Osteocyte (in vitro differentiated cells): ENCODE measurements at places on chromosomes 11 and 22. TPM values are rescaled to one million over a fixed set of nuclear protein-coding genes. Genes with fewer than 3 reads are reported as not detected.

Gene LRRC56
- total RNA-seq: 3.2 and 3.7 TPM in 2 replicates

Gene TMEM86A
- total RNA-seq: 5.2 and 7.6 TPM in 2 replicates

Gene OR52N1
- not detected in 2 replicates for total RNA-seq

Gene ADM
- total RNA-seq: 239 and 244 TPM in 2 replicates

Gene TRIM29
- total RNA-seq: not detected in 2 replicates

Gene SNX32
- total RNA-seq: 4.0 and 4.1 TPM in 2 replicates

Gene CCDC88B
- 0.30 TPM in 1 of 2 replicates, not detected in the other for total RNA-seq

Gene NCF4
- total RNA-seq: not detected in 2 replicates

DNA sequence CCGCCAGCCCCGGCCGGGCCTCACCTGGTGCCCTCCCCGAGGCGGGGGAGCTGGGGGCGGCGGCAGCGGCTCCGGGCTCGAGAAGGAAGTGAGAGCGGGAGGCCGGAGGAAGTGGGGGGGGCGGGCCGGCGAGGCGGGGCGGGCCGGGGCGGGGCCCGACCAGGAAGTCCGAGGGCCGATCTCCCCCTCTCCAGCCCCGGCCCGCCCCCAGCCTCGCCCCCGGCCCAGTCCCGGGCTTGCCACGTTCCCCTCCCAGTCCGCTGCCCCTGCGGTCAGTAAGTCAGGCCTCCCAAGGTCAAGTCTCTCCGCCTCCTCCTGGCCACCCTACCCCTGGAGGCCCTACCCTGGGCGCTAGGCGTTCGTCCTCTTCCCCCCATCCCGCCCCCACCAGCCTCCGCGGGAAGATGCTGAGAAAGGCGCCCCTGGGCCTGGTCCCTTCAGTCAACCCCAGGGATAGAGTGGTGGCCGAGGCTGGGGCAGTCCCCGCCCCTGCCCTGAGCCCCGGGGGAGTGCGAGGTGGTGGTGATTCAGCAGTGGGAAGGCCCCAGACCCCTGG, at the start of gene RHOG:
Gene RHOG, minus strand, starts transcription at position 90 of the 556 bp plus-strand sequence. CDS start 12,821 bp downstream, outside the sequence.
- peak; percentile 90 for DNase-seq

DNA sequence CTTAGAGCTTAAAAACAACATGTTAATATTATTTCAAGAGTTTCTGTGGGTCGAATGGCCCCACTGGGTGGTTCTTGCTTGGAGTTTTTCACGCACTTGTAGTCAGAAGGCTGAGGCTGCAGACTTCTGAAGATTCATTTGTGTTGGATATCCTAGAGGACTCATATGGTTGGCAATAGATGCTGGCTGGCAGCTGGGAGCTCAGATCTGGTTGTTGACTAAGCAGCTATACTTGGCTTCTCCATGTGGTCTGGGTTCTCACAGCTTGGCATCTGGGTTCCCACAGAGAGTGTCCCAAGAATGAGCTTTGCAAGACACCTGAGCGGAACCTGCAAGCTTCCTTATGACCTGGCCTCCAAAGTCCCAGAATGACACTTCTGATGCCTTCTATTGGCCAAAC, 163.9 kb upstream of the ZC3H12C start:
- DNase-seq: no peak

- no peak for DNase-seq
Observed at GRCh38 chr11:73198677-73199076, 19.4 kb upstream of the P2RY2 start.

- no peak for DNase-seq
Observed at GRCh38 chr11:59141673-59142460, 789 bp upstream of the FAM111A start.

GRCh38 chr11:92384358-92384757, 159.7 kb downstream of the FAT3 start:
- no peak for DNase-seq

GRCh38 chr22:46910624-46911023, 148.2 kb downstream of the TBC1D22A start:
- peak; percentile 65 for DNase-seq

DNA sequence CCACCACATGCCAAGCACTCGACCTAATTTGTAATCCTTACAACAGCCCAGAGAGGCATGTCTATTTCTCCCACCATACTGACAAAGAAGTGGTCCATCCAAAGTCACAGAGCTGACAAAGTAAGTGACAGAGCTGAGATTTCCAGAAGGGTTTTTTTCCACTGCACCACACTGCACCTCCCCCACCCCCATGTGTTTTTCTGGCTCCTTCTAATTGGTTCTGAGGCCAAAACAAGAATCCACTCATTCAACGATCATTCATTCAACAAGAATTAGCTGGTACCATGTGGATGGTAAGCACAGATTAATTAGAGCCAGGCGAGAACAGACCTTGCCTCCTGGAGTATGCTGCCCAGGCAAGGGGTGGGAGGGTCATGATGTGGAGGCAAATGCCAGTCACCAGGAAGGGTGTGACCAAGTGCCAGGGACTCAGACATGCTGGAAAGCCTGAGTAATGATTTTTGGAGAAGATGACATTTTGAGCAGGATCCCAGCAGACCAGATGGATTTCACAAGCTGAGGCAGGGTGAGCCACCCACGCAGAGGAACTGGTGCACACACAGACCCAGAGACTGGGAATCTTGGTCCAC, 14.9 kb upstream of the PRG2 start:
- no peak for DNase-seq

- DNase-seq: no peak
Observed at GRCh38 chr11:58626934-58627483, 4.5 kb downstream of the CNTF start.

DNA sequence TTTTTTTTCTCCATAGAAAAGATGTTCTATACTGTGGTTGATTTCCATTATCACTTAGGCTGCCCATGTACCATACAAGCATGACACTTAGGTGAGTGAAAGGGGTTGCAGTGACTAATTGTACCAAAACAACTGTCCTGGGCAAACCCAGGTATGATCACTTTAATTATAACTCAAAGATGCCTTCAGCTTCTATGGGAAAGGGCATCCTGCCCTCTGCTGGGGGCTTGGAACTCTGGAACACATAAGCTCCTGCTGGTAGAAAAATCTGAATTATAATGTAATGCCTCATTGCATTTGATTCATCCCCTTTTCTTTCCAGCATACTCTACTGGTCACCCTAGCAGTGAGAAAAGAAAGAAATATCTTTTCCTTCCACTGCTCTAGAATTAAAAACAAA, 206.3 kb downstream of the DDX10 start:
- DNase-seq: no peak

GRCh38 chr11:2853997-2854560, 31.5 kb downstream of the CDKN1C start:
- DNase-seq: no peak

GRCh38 chr22:39416319-39416718, 16.7 kb downstream of the TAB1 start:
- DNase-seq: no peak

GRCh38 chr22:19129871-19130270, 1.2 kb upstream of the TSSK2 start:
- DNase-seq: no peak

GRCh38 chr22:36252754-36253522, at the start of gene APOL1:
TSS of gene APOL1 (plus strand) at chr22:36253133. CDS start at chr22:36254956, 1,823 bp downstream.
- no peak for DNase-seq

- no peak for DNase-seq
Observed at GRCh38 chr11:22703040-22703439, 36.6 kb downstream of the GAS2 start.

- DNase-seq: no peak
Observed at GRCh38 chr11:98616098-98616655, 404.6 kb upstream of the CNTN5 start.

GRCh38 chr11:92916299-92916698, 53.2 kb upstream of the MTNR1B start:
- DNase-seq: no peak

- DNase-seq: no peak
Observed at GRCh38 chr11:125871391-125872137, 15.9 kb upstream of the HYLS1 start.

GRCh38 chr22:36386900-36387708, 663 bp downstream of the MYH9 start:
- no peak for DNase-seq

DNA sequence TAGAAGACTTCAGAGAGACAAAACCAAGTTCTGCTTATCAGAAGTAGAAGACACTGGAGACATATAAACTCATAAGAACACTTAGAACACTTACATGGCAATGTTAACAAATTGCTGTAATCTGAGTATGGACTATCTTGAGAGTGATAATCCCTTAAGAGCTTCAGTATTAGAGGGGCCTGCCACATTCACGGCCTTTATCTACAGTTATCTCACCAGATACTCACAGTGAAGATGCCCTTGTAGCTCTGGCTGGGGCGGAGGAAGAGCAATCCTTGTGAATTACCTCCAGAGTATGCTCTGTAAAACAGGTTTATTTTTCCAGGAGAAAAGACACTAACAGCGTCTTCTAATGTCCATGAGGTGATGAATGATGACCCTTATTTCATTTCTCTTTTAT, 762.8 kb downstream of the FAM181B start:
- DNase-seq: no peak

GRCh38 chr11:72358466-72359405, 75.6 kb downstream of the CLPB start:
- no peak for DNase-seq

DNA sequence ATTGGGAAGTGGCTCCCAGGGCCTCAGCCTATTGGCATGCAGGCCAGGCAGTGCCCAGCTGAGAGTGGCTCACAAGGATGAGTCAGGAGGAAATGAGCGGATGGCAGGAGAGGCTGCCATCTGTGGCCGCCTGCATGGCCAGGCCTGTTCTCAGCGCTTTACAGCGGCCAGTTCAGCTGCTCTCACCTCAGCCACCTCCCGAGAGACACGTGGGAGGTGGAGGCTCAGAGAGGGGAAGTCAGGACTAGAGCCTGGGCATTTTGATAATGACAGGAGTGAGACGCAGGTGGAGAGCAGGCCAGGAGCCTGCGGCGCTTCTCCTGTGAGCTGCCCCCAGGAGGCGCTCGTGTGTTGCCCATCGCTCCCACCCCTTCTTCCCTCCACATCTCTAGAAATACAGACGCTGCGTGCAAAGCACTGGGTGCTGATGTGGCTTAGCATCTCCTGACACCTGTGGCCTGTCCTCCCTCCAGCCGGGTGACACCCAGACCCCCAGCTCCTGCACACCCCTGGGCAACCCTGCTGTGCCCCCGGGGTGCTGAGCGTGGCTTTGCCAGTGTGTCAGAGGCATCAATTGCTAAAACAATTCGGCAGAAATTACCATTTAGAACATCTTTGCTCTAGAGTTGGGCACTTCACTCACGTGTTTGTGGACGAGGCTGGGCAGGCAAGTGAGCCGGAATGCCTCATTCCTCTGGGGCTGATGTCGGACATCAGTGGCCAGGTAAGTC, 21.4 kb upstream of the PANX2 start:
- no peak for DNase-seq

- DNase-seq: no peak
Observed at GRCh38 chr11:107998761-107999160, 9.9 kb upstream of the CUL5 start.

DNA sequence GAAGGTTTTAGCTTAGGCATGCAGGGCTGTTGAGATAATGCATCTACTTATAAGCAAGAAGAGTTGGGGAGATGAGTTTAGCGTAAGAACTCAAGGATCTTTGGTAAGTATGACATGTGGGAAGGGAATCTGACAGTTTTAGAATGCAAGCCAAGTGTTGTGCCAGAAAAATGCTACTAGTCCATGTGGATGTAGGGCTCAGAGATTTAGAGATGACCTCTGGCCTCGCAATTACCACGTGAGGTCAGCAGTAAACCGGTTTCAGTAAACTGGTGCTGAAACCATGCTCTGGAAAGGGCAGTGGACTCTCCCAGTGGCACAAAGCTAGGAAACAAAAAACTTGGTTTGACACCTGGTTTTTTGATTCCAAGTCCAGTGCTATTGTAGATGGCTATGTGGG, 18.9 kb downstream of the MRPL16 start:
- DNase-seq: no peak

GRCh38 chr11:15038963-15039362, 34.4 kb upstream of the CALCB start:
- no peak for DNase-seq

DNA sequence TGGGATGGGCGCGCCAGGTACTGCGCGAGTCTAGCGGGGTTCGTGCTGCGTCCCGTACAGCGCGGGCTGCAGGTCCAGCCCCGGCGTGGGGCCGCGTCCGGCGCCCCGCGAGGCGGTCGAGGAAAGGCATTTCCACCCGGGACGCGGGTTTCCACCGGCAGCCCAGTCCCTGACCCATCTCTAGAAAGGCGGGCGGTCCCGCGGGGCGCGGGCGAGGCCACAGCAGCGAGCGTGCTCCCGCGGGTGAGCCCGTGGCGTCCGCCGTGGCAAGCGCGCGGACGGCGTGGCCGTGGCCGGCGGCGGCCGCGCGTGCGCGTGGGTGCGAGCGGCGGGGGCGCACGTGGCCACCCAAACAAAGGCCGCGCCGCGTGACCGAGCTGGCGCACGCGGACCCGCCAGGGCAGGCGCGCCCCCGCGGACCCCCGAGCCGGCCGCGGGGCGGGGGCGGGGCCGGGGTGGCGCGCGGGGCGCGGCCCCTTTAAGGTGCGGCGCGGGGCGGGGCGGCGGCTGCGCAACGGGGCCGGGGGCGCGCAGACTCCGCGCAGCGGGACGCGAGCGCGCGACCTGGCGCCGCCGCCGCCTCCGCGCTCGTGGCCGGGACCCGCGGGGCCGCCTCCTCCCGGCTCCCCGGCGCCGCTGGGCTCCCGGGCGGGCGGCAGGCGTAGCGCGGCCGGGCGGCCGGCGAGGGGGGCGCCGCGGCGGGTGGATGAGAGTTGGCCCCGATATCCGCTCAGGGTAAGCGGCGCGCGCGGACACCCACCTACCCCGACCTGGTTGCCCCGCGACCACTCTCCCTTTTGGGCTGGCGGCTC, 39.3 kb upstream of the CELSR1 start:
- no peak for DNase-seq

DNA sequence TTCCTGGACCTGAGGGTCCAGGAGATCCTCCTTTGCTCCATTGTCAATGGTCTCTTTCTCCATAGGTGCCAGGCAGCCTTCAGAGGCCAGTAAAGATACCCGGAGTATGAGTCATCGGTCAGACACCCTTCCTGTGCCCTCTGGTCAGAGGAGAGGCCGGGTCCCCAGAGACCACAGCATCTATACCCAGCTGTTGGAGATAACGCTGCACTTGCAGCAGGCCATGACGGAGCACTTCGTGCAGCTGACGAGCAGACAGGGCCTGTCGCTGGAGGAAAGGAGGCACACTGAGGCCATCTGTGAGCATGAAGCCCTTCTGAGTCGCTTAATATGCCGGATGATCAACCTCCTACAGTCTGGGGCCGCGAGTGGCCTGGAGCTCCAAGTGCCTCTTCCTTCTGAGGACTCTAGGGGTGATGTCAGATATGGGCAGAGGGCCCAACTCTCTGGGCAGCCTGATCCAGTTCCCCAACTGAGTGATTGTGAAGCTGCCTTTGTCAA, at the start of gene ACCSL:
Gene ACCSL, plus strand, starts transcription at position 51 of the 501 bp plus-strand sequence. Its CDS starts 56 bp downstream, at position 107.
- DNase-seq: peak; percentile 70

DNA sequence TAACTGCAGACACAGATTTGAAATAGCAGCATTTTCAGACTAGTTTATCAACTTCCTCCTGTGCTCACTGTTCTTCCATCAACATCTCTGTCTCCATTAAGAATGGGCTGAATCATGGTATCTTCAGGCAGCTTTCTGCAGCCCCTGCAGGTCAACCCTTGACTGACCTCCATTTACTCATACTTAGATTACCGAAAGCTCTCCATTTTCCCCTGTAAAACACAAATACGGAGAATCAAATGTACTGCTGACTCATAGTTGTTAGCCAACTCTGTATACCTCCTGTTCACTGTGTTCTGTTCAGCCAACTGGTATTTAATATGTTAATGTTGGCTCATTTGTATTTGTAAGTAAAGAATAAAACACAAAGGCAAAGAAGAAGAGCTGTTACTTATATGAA, 364.0 kb downstream of the CASP12 start:
- no peak for DNase-seq

- no peak for DNase-seq
Observed at GRCh38 chr11:20029193-20029592, 131.1 kb downstream of the DBX1 start.

- peak; percentile 51 for DNase-seq
Observed at GRCh38 chr11:2779499-2779980, 79.7 kb upstream of the KCNQ1OT1 start.

- no peak for DNase-seq
Observed at GRCh38 chr11:116342148-116342547, 430.6 kb downstream of the BUD13 start.
